ENCODE measurements at places on chromosomes 12 and 14.

DNA sequence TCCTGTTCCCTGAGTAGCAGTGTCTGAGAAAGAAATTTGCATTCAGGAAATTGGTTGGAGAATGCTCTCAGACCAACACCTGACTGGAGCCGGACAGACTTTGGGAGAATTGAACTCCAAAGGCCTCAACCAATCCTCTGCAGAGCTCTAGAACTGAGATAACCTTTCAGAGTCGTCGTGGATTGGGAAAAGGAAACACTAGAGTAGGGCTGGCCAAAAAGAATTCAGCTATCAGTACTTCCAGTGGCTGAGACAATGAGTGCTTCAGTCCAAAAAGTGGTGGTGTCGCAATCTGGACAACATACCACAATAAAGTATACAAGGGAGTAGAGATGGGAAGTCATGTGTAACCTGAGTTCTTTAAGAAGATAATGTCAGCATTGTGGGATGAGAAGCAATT is 377.1 kb downstream of the SLC16A7 start:
- no peak for DNase-seq

- no peak for DNase-seq
These were observed 136.7 kb downstream of the PDE3A start for GRCh38 chr12:20505056-20505455.

DNA sequence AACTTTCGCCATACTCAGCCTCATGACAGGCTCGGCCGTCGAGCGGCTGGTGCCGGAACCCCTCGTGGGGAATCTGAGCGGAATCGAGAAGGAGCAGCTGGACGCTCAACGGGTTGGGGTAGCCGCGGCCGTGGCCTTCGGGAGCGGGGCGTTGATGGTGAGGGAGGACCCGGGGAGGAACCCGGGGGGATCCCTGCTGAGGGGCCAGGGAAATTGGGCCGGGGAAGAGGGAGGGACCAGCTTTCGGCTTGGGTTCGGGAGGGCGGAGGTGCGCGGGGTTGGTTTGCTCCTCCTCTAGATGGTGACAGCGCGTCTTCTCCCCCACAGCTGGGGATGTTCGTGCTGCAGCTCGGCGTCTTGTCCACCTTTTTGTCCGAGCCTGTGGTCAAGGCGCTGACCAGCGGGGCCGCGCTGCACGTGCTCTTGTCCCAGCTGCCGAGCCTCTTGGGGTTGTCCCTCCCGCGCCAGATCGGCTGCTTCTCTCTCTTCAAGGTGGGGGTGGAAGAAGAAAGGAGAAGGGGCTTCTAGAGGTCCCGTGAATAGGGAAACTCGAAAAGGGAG is 9.8 kb downstream of the ARHGEF25 start:
- DNase-seq = peak; percentile 28

- DNase-seq = no peak
These were observed 1266.1 kb downstream of the LRFN5 start for GRCh38 chr14:42872786-42873185.

DNA sequence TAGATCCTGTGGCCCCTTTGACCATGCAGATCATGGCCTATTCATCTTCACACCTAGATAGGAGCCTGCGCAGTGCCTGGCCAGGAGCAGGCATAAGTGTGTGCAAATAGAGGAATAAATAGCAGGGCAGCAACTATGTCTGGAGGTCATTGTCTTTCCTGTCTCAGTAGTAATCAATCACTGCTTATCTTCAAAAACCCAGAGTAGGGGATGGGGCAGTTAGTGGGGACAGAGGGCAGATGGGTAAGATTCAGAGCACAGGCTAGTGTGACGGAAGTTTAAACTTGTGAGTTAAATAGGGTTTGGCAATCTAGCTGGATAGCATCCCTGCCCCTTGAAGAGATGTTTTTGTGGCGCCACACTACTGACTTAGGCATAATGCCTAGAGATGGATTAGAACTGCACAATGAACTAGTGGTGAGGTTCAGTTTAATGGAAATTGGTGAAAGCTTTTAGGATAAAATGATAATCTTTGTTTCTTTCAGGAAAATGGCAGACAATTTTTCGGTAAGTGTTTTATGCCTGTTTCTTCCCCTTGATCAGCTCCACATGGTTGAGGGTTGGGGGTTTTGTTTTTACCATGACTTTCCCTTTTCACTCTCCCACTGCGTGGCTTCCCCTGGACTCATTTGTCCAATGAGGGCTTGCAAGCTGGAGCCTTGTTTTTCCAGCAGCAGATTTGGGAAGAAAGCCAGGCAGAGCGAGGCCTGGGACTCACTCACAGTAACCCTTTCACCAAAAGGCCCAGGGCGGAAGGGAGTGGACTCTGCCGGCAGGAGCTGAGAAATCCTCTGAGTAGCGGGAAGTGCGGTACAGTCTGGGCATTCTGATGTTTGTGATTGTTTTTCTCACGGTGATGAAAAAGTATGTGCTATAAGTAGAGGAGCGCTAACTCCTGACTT is 8.1 kb downstream of the LGALS3 start:
- DNase-seq = no peak

All from CD14-positive monocyte (primary cell).